ENCODE measurements at places on chromosomes 2 and 18. TPM values are rescaled to one million over a fixed set of nuclear protein-coding genes. Genes with fewer than 3 reads are reported as not detected.

GALR1 gene
- total RNA-seq: not detected

HMSD gene
- 0.15 TPM for total RNA-seq

IL1RL1 gene
- total RNA-seq: 0.33 TPM

STPG4 gene
- total RNA-seq: 0.17 TPM

TRIM54 gene
- not detected for total RNA-seq

RUFY4 gene
- total RNA-seq: not detected

ABHD3 gene
- 6.5 TPM for total RNA-seq

MPHOSPH10 gene
- 22.5 TPM for total RNA-seq

POTEE gene
- total RNA-seq: not detected

TPO gene
- not detected for total RNA-seq

WNT10A gene
- not detected for total RNA-seq

GPR75 gene
- 1.3 TPM for total RNA-seq

B3GNT2 gene
- 9.9 TPM for total RNA-seq

PLB1 gene
- total RNA-seq: 2.0 TPM

DCDC2C gene
- not detected for total RNA-seq

DYSF gene
- total RNA-seq: 0.15 TPM

CXCR2 gene
- total RNA-seq: not detected

LHCGR gene
- not detected for total RNA-seq

TUBB6 gene
- 933 TPM for total RNA-seq

SCYGR4 gene
- total RNA-seq: not detected

ANKRD53 gene
- total RNA-seq: 0.83 TPM

ATP6V1C2 gene
- total RNA-seq: not detected

CXCR4 gene
- total RNA-seq: 1.0 TPM

CXCR1 gene
- not detected for total RNA-seq

All from smooth muscle cell of trachea (primary cell).